Stimulated activated naive CD4-positive, alpha-beta T cell treated with Interleukin-2 at 50 U/mL for 16 hours (primary cell): ENCODE measurements at places on chromosomes 5 and 9.

DNA sequence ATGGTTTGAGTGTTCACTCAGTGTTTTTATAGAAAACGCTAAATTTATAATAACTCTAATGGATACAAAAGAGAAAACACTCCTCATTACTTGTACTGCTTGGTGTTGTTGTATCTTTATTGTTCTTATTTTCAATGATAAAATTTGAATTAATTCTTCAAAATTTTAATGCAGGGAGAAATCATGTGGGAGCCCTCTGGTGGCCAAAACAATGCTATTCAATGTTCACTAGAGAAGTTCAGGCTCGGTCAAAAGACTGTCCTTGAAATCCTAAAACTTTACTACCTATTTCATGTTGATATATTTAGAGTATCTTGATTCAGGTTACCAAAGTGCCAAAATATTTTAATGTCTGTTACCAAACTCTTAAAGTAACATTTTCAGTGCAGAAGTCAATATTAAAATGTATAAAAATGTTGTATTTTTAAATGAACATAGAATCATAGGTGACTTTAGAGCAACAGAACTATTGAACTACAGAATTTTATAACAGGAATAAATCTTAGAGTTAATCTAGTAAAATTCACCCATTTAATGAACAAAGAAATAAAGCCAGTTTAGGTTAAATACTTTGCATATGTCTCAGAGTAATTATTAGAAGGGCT lies 1259.8 kb downstream of the PTPRD start:
- no peak for DNase-seq

DNA sequence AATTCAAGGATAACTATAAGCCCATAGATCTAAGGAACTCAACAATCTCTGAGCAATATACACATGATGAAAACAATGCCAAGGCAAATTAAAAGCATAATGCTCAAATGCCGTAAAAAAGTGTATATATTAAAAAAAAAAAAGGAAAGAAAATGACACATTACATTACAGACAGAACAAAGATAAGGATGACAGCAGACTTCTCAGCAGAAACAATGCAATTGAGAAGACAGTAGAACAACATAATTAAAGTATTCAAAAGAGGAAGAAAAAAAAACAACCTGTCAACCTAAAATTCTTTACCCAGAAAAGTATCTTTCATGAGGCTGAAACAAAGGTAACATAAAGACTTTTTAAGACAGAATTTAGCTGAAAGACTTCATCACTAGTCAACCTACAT lies 591.7 kb downstream of the ZNF608 start:
- no peak for DNase-seq

DNA sequence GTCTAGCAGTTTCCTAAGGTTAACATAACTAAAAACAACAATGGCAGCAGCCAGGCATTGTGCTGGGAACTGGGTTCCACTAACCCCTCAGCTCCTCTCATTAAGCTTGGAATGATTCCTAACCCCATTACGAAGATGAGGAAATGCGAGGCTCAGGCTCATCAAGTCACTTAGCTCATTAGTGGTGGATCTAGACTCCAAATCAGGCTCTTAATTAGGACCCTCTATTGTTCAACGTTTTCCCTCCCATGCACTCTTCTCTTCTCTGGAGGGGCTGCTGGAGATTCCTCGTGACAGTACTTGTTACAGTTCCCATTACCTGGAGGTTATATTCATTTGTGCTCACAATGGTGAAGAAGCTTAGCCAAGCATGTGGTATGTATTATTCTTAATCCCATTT lies 6.5 kb downstream of the TAS2R1 start:
- no peak for DNase-seq

DNA sequence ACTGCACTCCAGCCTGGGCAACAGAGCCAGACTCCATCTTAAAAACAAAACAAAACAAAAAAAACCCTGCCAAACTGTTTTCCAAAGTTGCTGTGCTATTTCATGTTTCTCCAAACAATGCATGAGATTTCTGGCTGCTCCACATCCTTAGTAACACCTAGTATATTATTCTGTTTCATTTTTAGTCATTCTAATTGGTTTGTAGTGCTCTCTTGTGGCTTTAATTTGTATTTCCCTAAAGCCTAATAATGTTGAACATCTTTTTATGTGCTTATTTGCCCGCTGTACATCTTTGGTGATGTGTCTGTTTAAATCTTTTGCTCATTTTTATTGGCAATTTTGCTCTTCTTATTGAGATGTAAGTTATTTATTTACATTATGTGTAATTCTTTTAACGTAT lies 18.4 kb upstream of the TTC1 start:
- no peak for DNase-seq

DNA sequence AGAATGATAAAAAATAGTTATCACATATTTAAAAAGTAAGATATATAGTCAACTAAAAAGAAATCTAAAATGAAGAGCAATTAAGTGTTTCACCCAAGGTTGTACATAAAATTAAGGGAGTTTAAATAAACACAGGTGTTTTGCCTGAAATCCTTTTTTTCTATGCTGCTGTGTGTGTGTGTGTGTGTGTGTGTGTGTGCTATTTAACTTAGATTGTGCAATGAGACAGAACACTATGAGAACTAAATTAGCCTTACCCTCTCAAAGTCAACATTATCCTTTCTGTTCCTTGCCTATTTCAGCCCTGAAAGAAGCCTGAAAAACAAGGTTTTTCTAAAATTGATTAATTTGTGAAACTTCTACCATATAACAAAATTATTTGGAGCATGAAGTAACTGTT lies 516.2 kb downstream of the ELAVL2 start:
- no peak for DNase-seq

DNA sequence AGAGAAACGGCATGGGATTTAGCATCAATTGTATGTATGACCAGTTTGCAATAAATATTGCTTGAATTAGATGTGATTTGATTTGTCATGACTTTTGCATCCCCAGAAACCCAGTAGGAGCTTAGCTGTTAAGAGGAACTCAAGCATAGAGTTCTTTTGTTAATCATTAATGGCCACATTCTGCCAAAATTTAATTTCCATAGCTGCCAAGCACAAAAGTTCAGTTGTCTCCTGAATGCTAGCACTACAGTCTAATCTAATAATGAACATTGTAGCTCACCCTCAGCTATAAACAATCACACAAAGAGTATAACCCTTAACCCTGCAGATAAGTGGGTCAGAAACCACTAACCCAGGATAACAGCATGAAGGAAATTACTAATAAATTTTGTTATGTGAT lies 169.8 kb upstream of the GRAMD2B start:
- DNase-seq: no peak

DNA sequence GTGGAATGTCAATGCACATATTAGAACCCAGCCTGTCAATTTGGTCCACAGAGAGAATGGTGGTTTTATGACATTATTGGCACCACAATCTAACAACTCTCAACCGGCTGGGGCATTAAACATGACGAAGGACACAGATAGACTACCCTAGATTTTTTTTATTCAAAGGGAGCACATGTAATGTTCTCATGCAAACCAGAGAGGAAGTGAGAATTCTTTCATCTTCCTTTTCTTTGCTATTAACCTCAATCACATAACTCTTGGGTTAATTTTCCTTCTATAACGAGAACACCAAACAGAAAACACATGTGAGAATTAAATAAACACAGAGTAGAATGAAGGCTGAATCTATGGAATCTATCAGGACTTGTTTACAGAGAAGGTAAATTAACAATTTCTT lies 94.9 kb upstream of the TNC start:
- DNase-seq: no peak

GRCh38 chr9:86500667-86501435 lies 146.6 kb upstream of the TUT7 start:
- DNase-seq: no peak

DNA sequence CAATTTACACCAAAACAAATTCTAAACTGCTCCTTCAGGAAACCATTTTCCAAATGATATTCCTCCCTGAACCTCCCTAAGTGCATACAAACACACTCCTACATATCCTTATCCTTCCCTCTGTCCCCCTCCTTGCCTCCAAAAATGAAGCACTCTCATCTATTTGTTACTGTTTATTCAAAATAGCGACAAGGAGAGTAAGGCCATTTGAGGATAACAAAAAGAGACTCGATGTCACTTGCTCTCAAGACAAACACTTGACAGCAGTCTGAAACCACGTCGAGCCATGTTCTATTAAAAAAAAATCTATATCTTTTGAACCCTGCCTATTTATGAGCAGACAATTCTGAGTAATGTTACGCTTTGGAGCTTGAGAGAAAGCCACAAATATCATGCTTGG lies 547.9 kb downstream of the DTWD2 start:
- no peak for DNase-seq

GRCh38 chr5:68007451-68007850 lies 208.1 kb upstream of the PIK3R1 start:
- DNase-seq: no peak

DNA sequence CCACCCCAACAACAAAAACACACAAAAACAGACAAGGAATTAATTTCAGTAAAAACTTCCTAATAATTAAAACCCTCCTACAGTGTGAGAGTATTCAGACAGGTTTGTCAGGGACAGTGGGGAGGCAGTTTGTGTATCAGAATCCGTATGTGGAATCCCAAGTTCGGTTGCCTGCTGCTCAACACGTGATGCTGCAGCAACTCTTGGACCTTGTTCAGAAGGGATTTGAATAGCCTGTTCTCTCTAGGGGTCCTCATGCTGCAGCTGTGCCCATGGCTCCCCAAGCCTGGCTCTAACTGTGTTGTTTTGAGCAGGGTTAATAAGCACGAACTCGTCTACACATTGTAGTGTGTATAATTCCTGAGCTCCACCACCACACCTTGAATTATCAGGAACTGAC lies 28.7 kb downstream of the TLE4 start:
- DNase-seq: no peak

DNA sequence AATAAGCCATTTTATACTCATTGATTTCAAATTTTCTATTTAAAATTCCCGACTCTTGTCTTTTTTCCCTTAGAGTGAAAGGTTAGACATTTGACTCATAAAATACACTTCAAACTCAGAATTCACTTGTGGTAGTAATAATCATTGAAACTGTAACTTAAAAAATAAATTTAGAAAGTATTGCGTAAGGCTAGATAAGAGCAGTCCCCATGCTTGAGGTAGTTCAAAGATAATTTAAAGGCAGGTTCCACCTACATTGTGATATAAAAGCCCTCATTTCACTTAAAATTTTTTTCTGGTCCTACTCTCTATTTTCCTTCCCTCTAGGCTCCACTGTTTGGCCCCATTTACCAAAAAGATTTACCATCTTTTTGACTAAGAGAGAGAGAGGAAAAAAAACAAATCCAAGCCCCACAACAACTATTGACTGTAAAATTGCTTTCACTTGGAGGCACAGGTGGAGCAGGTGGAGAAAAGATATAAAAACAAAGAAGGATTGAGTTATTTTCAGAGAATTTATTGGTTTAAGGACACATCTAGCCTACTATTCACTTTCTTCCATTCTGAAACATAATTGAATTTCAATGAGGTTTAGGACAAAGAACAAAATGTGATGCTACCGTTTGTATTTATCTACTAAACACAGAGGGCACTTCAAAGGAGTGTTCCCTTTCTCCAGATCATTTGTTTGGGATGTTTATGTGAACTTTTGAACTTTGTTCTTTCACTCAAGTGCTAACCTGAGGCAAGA lies 61.0 kb downstream of the FBXO4 start:
- no peak for DNase-seq

- DNase-seq: no peak
Observed at GRCh38 chr5:43616535-43616934, 13.6 kb downstream of the NNT start.

DNA sequence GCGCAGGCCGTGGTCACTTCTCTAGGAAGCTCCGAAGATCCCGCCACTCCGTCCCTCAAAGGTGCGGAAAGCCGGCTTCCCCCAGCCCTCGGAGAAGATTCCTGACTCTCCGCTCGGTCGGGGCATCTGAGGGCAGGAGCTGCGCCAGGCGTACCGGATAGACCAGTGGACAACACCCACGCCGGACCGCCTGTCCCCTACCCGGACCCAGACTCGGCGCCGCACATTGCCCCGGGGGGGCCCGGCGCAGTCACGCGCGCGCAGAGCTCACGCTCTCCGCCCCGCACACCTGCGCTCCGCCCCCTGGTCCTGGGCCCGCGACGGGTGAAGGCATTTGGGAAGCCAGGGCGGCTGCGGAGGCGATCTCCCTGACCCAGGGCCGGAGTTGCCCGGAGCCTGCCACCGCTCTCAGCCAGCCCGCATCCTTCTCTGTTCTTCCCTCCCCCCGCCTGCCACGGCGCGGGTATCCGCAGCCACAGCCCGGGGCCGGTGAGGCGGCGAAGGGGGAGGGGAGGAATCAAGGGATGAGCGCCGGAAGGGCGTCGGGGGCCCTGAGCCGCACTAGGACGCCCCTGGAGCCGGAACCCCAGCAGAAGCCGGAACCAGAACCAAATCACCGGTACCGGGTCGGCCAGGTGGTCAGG lies 448 bp downstream of the RELL2 start:
- peak; percentile 51 for DNase-seq

GRCh38 chr5:72245951-72246532 lies 74.0 kb downstream of the MRPS27 start:
- DNase-seq: no peak

- DNase-seq: no peak
Observed at GRCh38 chr5:141611289-141611688, 7.5 kb downstream of the DIAPH1 start.

DNA sequence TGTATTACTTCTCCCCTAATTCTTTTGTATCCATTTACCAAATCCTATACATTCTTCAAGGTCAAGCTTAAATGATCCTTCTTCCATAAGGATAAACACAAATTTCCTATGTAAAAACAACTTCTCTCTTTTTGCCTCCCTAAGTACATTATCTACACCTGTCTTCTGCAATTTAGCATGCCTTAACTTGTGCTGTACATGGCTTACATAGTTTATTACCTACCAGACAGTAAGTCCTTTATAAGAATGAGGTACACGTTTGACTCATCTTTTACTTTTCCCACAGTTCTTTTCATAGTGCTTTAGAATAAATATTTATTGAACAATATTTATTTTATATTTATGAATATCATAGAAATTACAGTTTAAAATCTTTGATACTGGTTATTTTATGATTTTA lies 33.4 kb downstream of the GIN1 start:
- no peak for DNase-seq

GRCh38 chr9:35397923-35398322 lies 92.0 kb upstream of the RUSC2 start:
- no peak for DNase-seq
